ENCODE measurements at places on chromosomes 5 and 9.
A peak's percentile ranks its signal among the peaks of the same experiment; 100 is the strongest.

- no peaks in the 10 kb centered on the region for H3K27me3 ChIP-seq
- H3K36me3 ChIP-seq: peaks cover 10% of the 10 kb centered on the region
- no peak overlapping the region for H3K4me3 ChIP-seq
- H3K4me1 ChIP-seq: peaks cover 13% of the 10 kb centered on the region
Measured at GRCh38 chr9:93562157-93562556, 14.2 kb upstream of the PHF2 start.

DNA sequence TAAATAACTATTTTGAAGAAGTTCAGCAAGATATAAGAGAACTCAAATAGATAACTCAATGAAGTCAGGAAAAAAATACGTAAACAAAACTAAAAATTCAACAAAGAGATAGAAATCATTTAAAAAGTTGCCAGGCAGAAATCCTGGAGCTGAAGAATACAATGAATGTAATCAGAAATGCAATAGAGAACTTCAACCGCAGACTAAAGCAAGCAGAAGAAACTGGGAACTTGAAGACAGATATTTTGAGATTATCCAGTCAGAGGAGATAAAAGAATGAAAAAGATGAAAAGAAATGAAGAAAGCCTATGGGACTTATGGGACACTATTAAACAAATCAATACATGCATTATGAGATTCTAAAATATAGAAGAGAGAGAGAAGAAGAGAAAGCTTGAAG is 129.1 kb upstream of the LPAR1 start:
- DNase-seq: no peak
- H3K4me3 ChIP-seq: no peak overlapping the region
- H3K27ac ChIP-seq: no peak overlapping the region

- DNase-seq: no peak
- H3K4me1 ChIP-seq: peaks cover 9% of the 10 kb centered on the region
- no peaks in the 10 kb centered on the region for H3K27me3 ChIP-seq
- no peak overlapping the region for H3K27ac ChIP-seq
- H3K4me3 ChIP-seq: no peak overlapping the region
Measured at GRCh38 chr9:120985819-120986222, 59.2 kb upstream of the TRAF1 start.

- H3K4me3 ChIP-seq: no peak overlapping the region
- no peaks in the 10 kb centered on the region for H3K36me3 ChIP-seq
- no peak overlapping the region for H3K27ac ChIP-seq
- H3K27me3 ChIP-seq: peaks cover 3% of the 10 kb centered on the region
- DNase-seq: no peak
- no peaks in the 10 kb centered on the region for H3K4me1 ChIP-seq
Measured at GRCh38 chr9:137428841-137429545, 5.8 kb downstream of the NOXA1 start.

DNA sequence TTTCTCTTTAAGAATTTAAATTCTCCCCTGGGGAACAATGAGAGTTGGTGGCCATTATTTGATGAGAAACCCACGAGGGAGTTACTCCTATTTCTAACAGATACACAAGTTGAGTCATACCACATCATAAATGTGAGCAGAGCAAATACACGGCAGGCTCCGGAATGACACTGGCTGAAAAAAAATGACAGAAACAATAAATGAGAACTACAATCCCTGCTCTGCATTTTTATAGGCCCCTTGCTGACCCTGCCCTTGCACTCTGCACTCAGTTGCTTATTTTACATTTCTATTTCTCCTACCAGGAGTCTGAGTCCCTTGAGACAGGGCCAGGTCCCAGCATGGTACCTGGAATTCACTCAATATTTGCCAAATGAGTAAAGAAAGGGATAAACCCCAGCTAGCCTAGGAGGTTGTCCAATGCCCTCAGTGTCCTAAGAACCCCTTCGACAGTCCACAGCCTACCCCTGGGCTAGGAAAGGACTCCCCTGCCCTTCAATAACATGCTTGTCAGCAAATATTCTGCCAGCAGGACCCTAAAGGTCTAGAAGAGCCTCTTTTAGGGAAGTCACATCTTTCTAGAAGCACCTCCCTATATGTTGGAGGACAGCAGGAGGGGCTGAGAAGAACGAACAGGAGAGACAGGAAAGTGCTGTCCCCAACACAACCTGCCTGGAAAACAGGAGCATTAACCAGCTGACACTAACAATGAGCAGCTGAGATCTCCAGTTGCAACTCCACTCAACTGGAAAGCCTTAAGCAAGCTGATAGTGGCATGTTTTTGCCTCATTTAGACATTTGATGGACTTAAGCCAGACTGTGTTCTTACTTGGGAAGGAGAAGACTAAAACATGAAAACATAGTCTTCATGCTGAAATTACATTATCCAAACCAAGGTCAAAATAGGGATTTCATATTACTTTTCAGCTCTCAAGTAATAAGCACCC is 191.2 kb downstream of the ACTL7B start:
- H3K4me1 ChIP-seq: no peaks in the 10 kb centered on the region

GRCh38 chr9:102892025-102892424 is 103.1 kb upstream of the CYLC2 start:
- no peak overlapping the region for H3K4me3 ChIP-seq
- no peaks in the 10 kb centered on the region for H3K36me3 ChIP-seq
- no peak overlapping the region for H3K27ac ChIP-seq
- H3K4me1 ChIP-seq: no peaks in the 10 kb centered on the region
- no peak for DNase-seq

DNA sequence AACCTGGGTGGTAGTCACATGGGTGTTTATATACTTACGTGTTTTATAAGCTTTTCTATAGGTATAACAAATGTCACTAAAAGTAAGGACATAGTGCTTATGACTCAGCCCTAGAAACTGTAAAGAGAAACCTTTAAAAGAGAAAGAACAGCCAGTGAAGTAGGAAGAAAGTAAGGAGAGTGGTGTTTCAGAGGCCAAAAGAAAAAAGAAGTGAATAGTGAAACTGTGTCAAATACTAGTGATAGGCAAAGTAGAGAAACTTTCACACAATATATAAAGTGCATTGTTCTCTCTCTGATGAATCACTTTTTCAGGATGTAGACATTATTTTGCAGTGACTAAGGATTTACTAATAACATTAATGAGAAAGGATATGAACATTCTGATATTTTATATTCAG is 74.2 kb upstream of the SUSD1 start:
- no peak for DNase-seq
- peaks cover 8% of the 10 kb centered on the region for H3K36me3 ChIP-seq
- no peaks in the 10 kb centered on the region for H3K27me3 ChIP-seq
- no peak overlapping the region for H3K27ac ChIP-seq
- H3K4me1 ChIP-seq: no peaks in the 10 kb centered on the region
- no peak overlapping the region for H3K4me3 ChIP-seq

GRCh38 chr9:84583866-84584265 is 85.7 kb upstream of the NTRK2 start:
- no peaks in the 10 kb centered on the region for H3K4me1 ChIP-seq
- DNase-seq: no peak
- no peak overlapping the region for H3K4me3 ChIP-seq
- peaks cover 2% of the 10 kb centered on the region for H3K27me3 ChIP-seq

- H3K27me3 ChIP-seq: no peaks in the 10 kb centered on the region
- no peaks in the 10 kb centered on the region for H3K4me1 ChIP-seq
- H3K36me3 ChIP-seq: no peaks in the 10 kb centered on the region
- DNase-seq: no peak
Measured at GRCh38 chr5:62600560-62601252, 22.1 kb downstream of the LRRC70 start.

GRCh38 chr9:133210202-133210532 is 1.1 kb upstream of the OBP2B start:
- H3K27ac ChIP-seq: no peak overlapping the region
- H3K36me3 ChIP-seq: no peaks in the 10 kb centered on the region
- DNase-seq: no peak
- H3K4me3 ChIP-seq: no peak overlapping the region

DNA sequence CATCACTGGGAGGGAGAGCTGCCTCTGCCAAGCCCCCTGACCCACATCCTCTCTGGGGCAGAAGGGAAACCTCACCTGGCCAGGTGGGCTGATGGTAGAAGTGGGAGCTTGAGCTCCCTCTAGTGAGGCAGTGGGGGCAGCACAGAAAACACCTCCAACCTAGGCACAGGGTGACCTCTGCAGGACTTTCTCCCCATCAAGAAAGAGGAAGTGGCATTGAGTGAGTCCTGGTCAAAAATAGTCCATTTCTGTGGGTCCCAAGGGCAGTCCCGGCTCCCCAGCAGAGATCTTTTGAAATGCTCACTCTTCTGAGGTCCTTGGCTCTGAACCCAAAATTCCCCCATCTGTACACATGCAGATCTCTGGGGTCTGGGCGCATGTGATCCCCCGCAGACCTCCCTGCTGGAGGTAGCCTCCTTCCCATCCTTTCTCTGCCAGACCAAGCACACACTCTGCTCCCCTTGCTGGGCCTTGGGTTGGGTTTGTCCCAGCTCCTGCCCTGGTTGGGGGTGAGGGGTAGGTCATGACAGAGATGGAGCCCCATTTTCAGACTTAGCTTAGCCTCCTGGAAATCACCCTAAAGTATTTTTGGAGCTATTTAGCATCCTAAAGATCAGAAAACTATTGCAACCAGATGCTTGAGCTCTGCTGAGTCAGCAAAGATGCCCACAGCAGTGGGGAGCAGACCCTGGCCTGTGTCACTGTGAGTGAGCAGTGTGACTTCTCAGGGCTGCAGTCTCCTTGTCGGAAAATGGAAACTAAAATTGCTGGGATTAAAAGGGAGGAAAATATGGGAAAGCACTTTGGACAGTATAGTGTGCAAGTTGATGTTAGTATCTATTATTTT is 41.6 kb upstream of the LCP2 start:
- H3K4me3 ChIP-seq: no peak overlapping the region
- peaks cover 12% of the 10 kb centered on the region for H3K4me1 ChIP-seq
- H3K27me3 ChIP-seq: no peaks in the 10 kb centered on the region
- H3K36me3 ChIP-seq: peaks cover 3% of the 10 kb centered on the region

DNA sequence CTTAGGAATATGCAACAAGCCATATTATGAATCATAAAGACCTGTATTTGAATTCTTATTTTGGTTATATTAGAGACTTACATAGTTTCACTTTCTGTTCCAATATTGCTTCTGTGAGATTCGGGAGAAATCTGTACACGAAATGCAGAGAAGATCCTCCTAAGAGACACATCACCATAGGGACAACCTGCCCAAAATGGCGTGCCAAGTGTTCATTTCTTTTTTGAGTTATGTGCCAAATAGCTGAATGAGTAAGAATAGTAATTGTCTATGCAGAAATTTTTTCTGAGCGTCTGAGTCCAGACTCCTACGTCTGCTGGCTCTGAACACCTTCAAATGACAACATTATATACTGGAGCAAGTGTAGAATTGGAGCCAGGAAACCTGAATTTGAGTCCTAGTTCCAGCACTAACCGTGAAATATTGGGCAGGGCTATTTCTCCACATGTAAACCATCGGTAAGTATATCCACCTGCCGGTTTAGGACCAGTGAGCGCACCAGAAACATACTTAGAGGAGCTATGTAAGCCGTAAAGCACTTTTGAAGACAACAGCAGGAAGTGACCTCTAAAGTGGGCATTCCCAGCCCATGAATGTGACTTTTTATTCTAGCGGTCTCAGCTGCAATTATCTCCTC is 163.9 kb upstream of the DMRT1 start:
- no peak for DNase-seq
- no peak overlapping the region for H3K27ac ChIP-seq
- no peak overlapping the region for H3K4me3 ChIP-seq
- peaks cover 3% of the 10 kb centered on the region for H3K36me3 ChIP-seq
- H3K27me3 ChIP-seq: no peaks in the 10 kb centered on the region

DNA sequence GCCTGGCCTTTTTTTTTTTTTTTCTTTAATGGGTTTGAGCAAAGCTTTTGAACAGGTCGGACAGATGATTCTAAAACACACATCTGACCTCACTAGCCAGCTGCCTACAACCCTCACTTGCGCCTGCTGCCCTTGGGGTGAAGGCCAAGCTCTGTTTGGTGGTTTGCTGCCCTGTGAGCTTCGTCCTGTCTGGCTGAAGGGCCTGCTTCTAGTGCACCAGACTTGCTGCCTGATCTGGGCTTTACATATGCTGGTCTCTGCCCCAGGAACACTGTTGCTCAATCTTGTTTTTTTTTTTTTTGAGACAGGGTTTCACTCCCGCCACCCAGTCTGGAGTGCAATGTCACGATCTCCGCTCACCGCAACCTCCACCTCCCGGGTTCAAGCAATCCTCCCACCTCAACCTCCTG is 16.4 kb upstream of the DOLPP1 start:
- H3K27me3 ChIP-seq: no peaks in the 10 kb centered on the region
- H3K4me3 ChIP-seq: no peak overlapping the region

GRCh38 chr9:109101810-109102209 is 17.9 kb downstream of the TMEM245 start:
- peaks cover 25% of the 10 kb centered on the region for H3K36me3 ChIP-seq
- H3K4me1 ChIP-seq: peaks cover 20% of the 10 kb centered on the region
- no peak for DNase-seq
- H3K27ac ChIP-seq: no peak overlapping the region

- no peaks in the 10 kb centered on the region for H3K27me3 ChIP-seq
- no peaks in the 10 kb centered on the region for H3K36me3 ChIP-seq
- DNase-seq: no peak
- H3K4me3 ChIP-seq: no peak overlapping the region
- peak overlapping the region; percentile 36 for H3K27ac ChIP-seq
Measured at GRCh38 chr9:114861273-114861672, 55.4 kb upstream of the TNFSF15 start.

GRCh38 chr9:78871452-78872331 is 574.8 kb downstream of the PSAT1 start:
- H3K4me1 ChIP-seq: no peaks in the 10 kb centered on the region
- no peak for DNase-seq
- H3K27me3 ChIP-seq: no peaks in the 10 kb centered on the region
- H3K36me3 ChIP-seq: no peaks in the 10 kb centered on the region
- H3K27ac ChIP-seq: no peak overlapping the region

DNA sequence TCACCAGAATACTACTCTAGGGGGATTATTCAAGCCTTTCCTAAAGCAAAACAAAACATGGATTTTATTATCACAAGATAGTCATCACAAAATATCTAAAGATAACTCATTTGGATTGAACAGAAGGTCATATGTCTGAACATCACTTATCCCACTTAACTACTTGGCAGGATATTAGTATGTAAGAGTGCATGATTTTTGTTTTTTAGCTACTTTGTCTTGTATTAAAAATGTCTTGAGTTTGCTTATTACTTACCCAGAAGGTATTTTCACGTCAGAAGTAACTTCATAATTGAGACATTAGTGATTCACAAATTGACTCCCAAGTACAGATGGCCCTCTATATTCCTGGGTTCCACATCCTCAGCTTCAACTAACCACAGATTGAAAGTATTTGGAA is 113.8 kb downstream of the TLE4 start:
- H3K4me1 ChIP-seq: peaks cover 56% of the 10 kb centered on the region
- no peak overlapping the region for H3K27ac ChIP-seq
- H3K36me3 ChIP-seq: peaks cover 8% of the 10 kb centered on the region

DNA sequence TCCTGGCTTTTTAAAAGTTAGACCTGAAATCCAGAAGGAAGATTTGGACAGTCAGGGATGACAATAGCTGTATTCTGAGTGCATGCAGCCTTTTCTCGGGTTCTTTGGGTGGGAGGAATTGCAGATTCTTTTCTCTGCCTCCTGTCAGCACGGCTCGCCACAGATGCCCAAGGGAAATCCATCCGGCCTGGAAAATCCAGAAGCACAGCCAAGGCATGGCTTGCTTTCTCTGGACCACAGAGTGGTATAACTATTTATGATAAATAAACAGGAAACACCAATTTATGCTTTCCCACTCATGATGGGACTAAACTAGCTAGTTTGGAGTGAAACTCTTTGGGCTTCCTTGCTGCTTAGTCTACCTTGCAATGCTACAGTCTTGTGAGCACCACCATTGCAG is 59.1 kb downstream of the C9orf152 start:
- peaks cover 15% of the 10 kb centered on the region for H3K36me3 ChIP-seq
- peaks cover 72% of the 10 kb centered on the region for H3K4me1 ChIP-seq
- no peaks in the 10 kb centered on the region for H3K27me3 ChIP-seq
- H3K4me3 ChIP-seq: peak overlapping the region; percentile 43
- H3K27ac ChIP-seq: peak overlapping the region; percentile 94

- DNase-seq: peak; percentile 62
- H3K4me3 ChIP-seq: peak within 1 kb of the TSS; percentile 88
- H3K36me3 ChIP-seq: no peaks in the 10 kb centered on the region
Measured at GRCh38 chr9:98192503-98193335, at the start of gene CORO2A. Gene CORO2A, minus strand, starts transcription at chr9:98192637. Its CDS starts 34,977 bp downstream, at chr9:98157660.
